ENCODE measurements at places on chromosomes 1 and 21.

DNA sequence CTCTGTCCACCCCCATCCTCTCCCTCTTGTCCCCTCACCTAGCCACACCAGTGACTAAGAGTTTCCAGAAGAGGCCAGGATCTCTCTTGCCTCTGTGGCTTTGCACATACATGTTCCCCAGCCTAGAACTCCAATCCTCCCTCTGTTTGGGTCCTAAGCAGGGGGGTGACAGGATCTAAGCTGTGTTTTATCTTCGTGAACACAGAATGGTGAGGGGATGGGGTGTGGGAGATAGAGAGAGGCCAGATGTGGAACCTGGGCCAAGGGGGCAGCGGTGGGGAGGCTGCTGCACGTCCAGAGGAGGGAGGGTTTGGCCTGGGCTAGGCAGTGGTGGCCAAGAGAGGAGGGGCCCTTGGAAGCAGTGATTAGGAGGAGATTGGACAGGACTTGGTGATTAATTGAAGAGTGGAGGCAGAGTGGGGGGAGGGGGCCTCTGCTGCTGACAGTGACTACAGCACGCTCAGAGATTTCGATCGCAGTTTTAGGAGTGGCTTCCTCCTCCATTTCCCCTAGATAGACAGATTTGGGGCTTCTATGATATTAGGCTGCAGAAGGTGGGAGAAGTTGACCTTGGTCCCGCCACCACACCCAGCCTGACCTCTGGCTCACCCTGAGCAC lies 17.1 kb upstream of the ADGRB2 start:
- no peak for DNase-seq

DNA sequence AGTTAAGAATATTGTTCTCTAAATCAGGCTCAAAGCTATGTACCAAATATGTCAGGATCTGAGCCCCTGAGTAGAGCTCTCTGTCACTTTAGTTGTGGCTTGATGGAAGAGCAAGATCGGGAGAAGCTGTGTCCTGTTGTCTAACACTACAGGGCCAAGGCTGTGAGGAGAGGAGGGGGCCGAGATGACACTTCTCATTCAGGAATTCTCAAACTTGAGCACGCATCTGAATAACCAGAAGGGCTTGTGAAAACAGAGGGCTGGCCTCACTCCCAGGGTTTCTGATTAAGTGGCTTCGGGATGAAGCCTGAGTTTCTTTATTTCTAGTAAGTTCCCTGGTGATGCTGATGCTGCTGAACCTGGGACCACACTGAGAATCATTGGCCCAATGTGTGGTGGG lies 209.2 kb upstream of the DAB1 start:
- DNase-seq: no peak

- no peak for DNase-seq
Measured at GRCh38 chr1:44660176-44660575, 14.1 kb downstream of the TMEM53 start.

- no peak for DNase-seq
Measured at GRCh38 chr1:41803656-41804055, 115.1 kb downstream of the HIVEP3 start.

- DNase-seq: peak; percentile 99
Measured at GRCh38 chr1:226034482-226034881, 28.0 kb upstream of the H3-3A start.

DNA sequence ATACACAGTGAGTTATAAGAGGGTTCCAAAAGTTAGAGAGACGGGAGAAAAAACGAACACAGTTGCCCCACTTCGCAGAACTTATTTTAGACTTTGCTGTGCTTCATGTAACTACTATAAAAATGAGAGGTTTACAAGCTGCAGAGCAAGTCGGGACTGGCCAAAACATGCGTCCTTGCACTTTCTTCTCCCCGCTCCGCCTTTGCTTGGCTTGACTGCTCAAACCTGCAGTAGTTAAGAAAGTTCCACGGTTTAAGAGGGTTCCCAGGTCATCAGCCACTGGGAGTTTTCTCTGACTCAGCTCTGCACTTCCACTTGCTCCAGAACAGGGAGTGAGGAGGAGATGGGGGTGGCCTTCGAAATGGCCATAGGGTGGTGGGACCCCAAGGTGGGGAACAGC lies 36.2 kb downstream of the CLIC6 start:
- no peak for DNase-seq

GRCh38 chr1:207328004-207328403 lies 6.5 kb downstream of the CD55 start:
- DNase-seq: peak; percentile 46

Measured in suppressor macrophage treated with lipopolysaccharide for 4 hours (primary cell).